ENCODE measurements at places on chromosomes 13 and 19.

DNA sequence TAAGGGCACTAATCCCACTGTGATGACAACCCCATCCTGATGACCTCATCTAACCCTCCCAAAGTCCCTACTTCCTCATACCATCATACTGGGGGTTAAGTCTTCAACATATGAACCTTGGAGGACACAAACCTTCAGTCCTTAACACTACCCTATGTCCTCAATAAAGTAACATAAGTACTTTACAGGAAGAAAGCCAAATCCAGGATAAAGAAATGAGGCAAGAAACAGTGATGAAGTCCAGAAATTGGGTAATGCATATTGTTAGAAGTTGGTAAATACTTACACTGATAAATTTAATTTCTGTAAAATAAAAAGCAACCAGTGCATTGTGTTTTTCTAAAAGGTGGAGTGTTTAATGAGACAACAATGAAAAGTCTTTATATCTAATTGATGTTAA lies 284.8 kb upstream of the SOX21 start:
- DNase-seq = no peak

- DNase-seq = no peak
These were observed 176.1 kb downstream of the TM9SF2 start for GRCh38 chr13:99677116-99677951.

GRCh38 chr13:97648171-97648880 lies 214.4 kb downstream of the RAP2A start:
- no peak for DNase-seq

- no peak for DNase-seq
These were observed 7.0 kb upstream of the SPACA6 start for GRCh38 chr19:51686171-51686570.

DNA sequence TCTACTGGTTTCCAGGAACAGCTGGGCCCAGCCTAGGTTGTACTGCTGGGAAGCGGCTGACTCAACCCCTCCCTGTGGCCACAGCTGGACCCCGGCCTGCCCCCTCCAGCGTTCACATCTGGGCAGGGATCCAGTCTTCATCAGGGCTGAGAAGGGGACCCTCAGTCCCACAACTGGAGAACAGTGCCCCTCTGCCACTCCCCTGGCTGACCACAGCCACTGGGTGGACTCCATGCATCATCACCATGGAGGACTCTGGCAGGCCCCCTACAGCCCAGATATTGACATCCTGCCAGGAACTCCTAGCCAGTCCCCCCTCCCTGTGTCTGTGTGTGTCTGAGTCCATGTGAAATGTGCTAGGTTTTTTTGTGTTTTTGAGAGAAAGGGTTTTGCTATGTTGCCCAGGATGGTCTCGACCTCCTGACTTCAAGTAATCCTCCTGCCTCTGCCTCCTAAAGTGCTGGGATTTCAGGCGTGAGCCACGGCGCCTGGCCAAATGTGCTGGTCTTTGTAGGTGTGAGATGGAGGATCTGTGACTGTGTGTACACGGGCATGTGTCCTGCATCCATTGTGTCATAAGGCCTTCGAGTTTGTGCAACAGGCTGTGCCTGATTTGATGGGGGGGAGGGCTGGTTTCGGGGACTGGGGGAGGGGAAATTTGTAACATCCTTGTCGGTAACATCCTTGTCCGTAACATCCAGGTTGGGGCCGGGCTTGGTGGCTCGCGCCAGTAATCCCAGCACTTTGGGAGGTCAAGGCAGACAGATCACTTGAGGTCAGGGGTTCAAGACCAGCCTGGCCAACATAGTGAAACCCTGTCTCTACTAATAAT lies 4.0 kb upstream of the HOOK2 start:
- DNase-seq = peak; percentile 76

DNA sequence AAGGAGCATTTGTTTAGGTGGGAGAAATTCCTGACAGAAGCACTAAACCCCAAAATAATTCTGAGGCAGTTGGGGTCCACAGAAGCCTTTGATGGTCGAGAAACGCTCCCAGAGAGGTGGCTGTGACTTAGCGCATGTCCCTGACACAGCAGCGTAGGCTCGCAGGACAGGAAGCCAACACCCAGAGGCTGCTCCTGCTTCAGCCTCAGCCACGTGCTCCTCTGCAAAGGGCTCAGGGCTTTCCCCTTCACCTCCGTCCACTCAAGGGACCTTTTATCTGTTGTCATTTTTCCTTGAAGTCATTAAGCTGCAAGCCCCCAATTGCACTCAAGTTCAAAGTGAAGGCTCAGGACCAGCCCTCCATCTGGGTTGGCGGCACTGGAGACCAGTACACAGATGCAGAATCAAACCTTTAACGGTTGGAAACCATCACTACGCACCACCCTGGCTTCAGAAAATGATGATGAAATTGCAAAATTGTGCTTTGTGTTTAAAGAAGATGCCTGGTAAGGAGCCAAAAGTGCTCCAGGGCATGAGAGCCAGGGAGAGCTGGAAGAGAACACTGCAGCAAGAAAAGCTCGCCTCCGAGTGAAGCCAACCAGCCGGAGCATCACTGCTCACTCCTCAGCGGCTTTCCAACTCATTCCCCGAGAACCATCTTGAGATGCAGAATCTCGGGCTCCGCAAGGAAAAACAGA lies 219.6 kb downstream of the RAP2A start:
- DNase-seq = peak; percentile 28

DNA sequence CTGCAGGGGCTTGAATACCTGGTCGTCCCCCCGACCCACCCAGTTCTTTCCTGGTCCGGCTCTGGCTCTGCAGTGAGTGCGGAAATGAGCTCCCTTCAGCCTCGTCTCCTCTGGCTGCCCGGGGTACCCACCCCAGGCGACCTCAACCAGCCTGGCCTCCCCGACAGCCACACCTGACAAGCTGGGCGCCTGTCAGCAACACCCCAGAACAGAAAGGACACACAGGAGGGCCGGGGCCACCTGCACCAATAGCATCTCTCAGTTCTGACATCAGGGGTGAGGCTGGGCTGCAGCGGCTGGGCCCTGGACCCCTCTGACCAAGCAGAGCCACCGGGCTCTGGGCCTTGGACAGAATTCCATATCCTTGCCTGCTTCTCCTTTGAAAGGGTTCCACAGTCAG lies 19.7 kb downstream of the SUGP1 start:
- no peak for DNase-seq

DNA sequence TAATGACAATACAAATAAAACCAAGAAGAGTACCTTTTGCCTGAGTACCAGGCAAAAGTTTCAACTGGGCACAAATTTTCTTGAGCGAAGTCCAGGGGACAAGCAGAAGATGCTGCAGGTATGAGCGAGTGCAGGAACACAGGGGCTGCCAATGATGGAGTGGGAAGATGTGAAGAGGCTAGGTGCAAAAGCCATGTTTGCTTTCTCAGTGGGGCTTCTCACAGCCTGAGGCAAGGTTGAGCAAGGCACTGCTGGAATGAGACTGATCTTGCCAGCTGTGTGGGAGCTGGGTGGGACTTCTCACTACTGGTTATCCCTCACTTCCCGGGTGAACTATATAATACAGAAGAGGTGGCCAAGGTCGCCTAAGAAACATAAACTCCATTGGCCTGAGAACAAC lies 1200.7 kb downstream of the SLITRK1 start:
- DNase-seq = no peak

- no peak for DNase-seq
These were observed 5.4 kb upstream of the MBD3L3 start for GRCh38 chr19:7063764-7064418.

GRCh38 chr19:37467608-37468090 lies 405 bp upstream of the ZNF569 start:
- DNase-seq = no peak

DNA sequence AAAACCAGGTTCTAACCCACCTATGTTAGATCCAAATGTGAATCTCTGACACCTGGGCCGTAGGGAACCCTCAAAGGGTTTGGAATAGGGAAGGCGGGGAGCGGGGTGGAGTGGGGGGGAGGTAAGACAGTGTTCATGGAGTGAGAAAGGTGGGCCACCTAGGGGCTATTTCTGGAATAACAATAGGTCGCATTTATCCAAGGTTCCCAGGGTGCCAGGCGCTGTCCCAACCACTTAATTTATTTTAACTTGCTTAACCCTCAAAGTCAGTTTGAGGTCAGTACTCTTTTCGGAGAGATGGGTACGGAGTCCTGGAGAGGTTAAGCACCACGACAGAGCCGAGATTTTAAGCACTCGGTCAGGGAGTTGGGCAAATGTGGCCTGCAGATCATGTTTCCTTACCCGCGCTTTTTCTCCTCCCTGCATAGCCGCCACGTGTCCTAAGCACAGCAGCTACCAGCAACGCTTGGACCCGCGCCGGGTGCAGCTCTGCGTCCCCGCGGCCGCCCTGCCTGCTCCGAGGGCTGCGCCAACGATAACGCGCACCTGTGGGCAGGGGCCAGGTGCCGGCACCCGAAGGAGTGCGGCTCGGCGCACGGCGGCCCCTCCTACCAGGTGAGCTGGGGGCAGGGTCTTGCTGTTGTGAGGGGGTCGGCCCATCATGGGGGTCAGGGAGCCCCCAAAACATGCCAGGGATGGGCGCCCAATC lies 25.0 kb upstream of the FXYD3 start:
- DNase-seq = peak; percentile 56

GRCh38 chr13:52025475-52026245 lies 1.2 kb downstream of the UTP14C start:
- no peak for DNase-seq

- DNase-seq = no peak
These were observed 5.2 kb downstream of the TLE6 start for GRCh38 chr19:2982561-2982960.

GRCh38 chr19:34428549-34429285 lies 536 bp downstream of the UBA2 start:
- peak; percentile 50 for DNase-seq

DNA sequence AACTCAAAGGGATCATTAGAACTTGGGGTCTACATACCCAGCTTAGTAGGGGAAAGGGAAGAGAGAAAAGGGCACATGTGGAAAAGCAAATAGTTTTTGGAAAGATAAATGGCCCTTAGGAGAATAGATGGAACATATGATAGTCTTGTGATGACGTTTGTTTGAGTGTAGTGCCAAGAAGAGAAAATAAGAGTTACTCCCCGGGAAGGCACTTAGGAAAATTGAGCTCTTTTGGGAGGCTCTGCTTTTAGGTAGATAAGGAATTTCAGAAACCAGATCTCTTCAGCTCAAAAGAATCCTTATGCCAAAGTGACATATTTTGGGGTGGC lies 44.8 kb upstream of the SERTM1 start:
- no peak for DNase-seq

DNA sequence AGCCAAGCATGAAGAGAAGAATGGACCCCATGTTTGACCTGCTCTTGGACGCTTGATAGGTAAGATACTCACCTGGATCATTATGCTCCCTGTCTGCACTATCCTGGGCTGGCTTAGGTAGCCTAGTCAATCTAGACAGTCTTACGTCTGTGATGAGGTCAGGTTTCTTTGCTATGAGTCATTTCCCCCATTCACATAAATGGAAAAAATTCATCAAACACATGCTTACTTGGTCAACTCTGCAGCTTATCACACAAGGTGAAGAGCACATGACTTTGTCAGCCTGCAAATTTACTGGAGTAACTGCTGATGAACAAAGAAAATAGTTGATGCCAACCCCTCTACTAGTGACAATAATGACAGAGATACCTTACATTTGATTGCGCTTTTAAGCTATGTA lies 170.0 kb downstream of the NUFIP1 start:
- DNase-seq = peak; percentile 50

DNA sequence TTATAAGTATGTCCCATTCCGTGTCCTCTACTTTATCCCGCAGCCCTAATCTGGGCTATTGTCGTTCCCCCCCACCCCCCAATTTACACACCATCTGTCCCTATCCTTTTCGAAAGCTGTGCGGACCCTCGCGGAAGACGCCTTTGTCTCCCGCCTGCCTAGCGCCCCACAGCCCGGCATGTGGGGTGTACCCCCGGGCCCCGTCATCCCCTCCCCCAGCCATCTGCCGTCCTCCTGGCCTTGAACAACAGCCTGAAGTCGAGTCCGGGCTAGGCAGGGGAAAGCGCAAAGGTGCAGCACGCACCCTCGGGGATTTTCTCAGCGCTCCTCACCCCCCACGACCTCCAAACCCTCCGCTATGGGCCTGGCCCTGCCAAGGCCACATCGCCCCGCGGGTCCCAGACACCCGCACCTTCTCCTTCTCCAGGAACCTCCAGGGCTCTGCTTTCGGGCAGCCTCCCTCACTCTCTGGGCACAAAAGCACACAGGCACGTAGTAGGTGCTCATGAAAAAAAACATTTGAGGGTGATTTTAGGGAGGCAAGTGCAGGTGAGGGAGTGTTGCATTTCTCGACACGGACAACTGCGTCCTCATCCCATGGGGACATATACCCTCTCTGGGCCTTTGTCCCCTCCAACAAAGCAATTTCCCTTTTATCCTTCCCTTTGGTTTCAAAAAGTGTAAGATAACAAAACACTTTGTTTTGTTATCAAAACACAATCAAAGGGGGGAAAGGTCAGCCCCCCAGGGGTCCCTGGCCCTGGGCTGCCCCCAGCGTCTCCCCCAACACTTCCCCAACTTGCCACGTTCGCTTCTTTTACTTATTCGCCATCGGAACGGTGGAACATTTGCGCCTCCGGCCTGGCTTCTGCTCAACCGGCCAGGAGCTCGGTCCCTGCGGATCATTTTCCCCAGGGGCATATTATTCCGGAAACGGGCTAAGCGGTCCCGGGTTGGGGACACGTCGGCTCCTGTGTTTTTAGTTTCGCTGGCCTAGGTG lies 16.4 kb downstream of the CCDC124 start:
- no peak for DNase-seq

- no peak for DNase-seq
These were observed 65.1 kb upstream of the ITM2B start for GRCh38 chr13:48167866-48168265.

DNA sequence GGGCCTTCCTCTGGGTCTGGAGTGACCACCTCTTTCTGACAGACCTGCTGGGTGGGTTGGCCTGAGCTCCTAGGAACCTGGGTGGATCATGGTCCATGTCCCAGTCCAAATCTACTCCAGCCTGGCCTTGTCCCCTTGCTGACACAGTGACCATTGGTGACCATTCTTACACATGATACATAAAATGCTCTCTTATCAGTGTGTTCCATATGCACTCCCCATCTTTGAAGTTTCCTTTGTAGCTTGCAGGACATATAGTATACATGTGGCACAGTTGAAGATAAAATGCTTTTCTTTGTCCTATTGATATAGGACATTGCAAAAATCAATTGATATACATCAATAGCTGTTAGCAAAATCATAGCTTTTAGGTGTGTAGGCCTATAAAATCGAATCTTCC lies 291.8 kb downstream of the MYO16 start:
- no peak for DNase-seq

DNA sequence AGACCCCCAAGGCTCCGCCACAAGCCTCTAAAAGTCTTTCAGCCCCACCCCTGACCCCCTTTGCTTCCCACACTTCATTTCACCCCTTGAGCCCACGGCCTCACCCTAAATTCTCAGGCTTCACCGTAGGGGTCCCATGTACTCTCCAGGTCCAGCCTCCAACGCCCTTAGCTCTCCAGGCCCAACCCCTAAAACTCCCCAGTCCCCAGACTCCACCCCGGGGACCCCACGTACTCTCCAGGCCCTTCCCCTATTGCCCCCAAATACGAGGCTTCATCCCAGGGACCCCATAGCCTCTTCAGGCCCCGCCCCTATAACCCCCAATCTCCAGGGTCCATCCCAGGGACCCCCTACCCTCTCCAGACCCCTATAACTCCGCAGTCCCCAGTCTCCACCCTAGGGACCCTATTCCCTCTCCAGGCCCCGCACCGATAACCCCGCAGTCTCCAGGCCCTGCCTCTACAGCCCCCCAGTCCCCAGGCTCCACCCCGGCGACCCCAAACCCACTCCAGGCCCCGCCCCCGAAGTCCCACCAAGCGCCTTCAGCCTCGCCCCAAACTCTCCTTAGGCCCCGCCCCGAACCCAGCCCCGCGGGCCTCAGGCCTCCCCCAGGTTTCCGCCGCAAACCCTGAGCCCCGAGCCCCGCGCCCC lies 619 bp downstream of the MED16 start:
- DNase-seq = no peak
